Stimulated activated CD8-positive, alpha-beta memory T cell treated with anti-CD3 and anti-CD28 coated beads, Interleukin-4, amount 100 ng/mL, for 1 hour (primary cell): ENCODE measurements at places on chromosomes 4 and X.

DNA sequence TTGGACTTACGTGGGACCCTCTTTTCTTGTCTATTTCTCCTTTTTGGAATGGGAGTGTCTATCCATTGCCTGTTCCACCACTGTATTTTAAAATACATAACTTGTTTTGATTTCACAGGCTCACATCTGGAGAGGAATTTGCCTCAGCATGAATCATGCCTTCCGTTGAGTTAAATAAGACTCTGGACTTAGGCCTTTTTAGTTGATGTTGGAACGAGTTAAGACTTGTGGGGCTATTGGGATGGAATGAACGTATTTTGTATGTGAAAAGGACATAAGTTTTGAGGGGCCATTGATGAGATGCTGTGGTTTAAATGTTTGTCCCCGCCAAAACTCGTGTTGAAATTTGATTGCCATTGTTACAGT is 66.2 kb downstream of the BEX3 start:
- DNase-seq: no peak

- DNase-seq: no peak
Observed at GRCh38 chr4:2337131-2337723, 75.3 kb upstream of the MXD4 start.

- DNase-seq: peak; percentile 33
Observed at GRCh38 chr4:38759113-38759789, 23.5 kb downstream of the TLR10 start.

DNA sequence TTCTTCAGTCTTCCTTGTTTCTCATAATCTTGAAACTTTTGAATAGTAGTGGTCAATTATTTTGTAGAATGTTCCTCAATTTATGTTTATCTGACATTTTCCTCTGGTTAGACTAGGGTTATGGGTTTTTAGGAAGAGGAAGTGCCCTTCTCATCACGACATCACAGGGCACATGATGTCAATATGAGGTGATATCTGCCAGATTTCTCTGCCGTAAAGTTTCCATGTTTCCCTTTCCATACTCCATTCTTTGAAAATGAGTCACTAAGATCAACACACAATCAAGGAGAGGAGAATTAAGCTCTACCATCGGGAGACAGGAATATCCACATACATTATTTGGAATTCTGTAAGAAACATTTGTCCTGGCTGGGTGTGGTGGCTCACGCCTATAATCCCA is 28.4 kb downstream of the RP2 start:
- no peak for DNase-seq

DNA sequence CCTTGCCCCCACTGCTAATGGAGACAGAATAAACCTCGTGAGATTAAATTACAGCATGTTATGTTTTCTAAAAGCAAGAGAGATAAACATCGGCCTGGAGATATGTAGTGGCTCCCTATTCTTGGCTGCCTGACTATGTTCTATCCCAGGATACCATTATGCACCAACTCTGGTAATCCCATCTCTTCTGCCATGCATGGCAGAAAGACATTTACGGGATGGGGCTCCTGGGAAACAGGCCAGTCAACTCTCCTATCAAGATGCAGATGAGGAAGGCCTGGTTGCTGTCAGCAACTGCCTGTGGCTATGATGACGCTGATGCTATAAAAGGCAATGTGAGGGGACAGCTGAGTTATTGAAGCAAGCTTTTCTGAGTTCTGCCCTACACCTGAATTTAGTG is 166.2 kb upstream of the VCX3A start:
- DNase-seq: no peak

DNA sequence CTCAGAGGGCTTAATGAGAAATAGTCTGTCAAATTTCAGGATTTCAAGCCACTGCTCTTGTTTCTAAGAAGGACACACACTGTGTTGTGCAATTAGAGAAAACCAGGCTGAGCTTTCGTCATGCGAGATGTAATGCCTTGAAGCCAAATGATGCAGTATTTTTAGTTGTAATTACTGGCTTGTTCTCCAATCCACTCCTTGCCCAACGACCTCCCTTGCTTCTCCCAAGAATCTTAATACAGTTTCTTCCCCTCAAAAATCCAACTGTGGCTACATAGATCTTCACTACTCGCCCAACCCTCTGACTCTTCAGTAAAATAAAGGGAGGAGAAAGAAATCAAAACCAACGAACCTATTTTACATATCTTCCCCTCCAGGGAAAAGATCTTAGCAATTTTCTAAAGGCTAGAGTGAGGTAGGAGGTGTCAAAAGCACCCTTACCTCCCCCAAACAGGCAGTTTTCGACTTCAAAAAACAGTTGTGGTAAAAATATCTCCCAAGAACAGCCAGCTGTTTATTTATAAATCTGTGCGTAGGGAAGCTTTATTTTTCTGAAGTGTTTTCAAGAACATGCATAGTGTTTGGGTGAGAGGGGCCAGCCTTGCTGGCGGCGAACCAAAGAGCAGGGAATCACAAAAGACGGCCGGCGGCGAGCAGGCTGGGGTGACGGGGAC is 68.7 kb downstream of the MGST2 start:
- DNase-seq: no peak

GRCh38 chr4:158444621-158445020 is 77.1 kb upstream of the RXFP1 start:
- DNase-seq: no peak

DNA sequence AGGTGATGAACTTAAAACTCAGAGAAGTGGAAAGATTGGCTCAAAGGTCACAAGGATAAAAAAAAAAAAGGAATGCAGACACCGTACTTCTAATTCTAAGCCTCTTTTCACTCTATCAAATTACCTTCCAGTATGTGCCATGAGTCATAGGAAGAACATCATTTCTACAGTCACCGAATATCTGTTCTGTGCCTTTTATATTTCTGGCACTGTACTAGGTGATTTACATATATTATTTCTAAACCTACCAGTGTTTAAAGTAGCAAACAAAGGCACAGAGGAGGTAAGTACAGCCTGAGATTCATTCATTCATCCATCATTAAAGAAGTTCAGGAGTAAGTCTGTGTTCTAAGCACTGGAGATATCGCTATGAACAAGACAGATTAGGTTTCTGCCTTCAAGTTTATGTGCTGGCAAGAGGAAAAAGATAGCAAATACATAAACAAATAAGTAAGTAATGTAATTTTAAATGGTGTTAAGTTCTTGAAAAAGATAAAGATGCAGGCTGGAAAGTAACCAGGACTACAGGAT is 65.3 kb downstream of the PALLD start:
- DNase-seq: no peak

DNA sequence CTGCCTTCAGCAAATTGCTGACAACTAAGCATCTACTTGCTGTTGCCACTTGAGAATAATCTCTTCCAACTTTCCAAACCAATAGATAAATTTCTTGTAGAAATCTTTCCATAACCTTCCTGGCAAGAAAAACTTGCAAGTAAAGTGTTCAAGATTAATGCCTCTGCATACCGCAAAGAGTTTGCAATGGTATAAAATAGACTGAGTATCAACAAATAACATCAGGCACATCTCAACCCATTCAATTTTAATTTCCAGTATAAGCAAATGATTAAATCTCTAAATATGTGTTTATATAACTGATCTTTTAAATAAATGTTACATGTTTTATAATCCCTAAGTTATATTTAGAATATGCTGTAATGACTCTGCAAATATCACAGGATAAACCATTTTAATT is 275.2 kb upstream of the AGA start:
- DNase-seq: no peak

DNA sequence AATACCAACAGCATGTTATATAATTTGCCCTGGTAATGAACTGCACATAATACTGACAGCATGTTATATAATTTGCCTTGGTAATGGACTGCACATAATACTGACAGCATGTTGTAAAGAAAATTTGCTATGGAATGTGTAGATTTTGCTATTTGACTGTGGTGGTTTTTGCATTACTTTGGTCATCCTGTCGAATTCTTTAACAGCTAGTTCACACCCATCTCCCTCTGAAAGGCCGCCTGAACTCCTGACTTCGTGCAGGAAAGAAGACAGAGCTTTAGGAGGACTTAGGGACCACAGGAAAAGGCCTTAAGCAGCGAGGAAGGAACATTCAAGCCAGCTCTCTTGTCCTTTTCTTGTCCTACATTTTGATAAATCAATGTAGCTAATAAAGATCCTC is 45.2 kb upstream of the DCLK2 start:
- DNase-seq: no peak

GRCh38 chrX:52923781-52924241 is 26.7 kb downstream of the FAM156B start:
- DNase-seq: no peak

- no peak for DNase-seq
Observed at GRCh38 chrX:147894366-147894963, 17.3 kb upstream of the FMR1 start.

- DNase-seq: no peak
Observed at GRCh38 chr4:4631150-4631549, 89.3 kb upstream of the STX18 start.

GRCh38 chrX:110173192-110174175 is 144.4 kb downstream of the AMMECR1 start:
- DNase-seq: no peak

DNA sequence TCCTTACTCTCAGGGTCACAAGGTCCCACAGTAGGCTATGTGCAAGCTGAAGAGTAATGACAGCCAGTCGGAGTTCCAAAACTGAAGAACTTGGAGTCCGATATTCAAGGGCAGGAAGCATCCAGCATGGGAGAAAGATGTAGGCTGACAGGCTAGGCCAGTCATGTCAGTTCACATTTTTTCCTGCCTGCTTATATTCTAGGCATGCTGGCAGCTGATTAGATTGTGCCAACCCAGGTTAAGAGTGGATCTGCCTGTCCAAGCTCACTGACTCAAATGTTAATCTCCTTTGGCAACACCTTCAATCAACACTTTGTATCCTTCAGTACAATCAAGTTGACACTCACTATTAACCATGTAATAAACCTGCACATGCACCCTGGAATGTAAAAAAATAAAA is 960.9 kb upstream of the HS3ST1 start:
- DNase-seq: no peak

GRCh38 chrX:50609796-50610195 is 139.2 kb upstream of the DGKK start:
- no peak for DNase-seq

DNA sequence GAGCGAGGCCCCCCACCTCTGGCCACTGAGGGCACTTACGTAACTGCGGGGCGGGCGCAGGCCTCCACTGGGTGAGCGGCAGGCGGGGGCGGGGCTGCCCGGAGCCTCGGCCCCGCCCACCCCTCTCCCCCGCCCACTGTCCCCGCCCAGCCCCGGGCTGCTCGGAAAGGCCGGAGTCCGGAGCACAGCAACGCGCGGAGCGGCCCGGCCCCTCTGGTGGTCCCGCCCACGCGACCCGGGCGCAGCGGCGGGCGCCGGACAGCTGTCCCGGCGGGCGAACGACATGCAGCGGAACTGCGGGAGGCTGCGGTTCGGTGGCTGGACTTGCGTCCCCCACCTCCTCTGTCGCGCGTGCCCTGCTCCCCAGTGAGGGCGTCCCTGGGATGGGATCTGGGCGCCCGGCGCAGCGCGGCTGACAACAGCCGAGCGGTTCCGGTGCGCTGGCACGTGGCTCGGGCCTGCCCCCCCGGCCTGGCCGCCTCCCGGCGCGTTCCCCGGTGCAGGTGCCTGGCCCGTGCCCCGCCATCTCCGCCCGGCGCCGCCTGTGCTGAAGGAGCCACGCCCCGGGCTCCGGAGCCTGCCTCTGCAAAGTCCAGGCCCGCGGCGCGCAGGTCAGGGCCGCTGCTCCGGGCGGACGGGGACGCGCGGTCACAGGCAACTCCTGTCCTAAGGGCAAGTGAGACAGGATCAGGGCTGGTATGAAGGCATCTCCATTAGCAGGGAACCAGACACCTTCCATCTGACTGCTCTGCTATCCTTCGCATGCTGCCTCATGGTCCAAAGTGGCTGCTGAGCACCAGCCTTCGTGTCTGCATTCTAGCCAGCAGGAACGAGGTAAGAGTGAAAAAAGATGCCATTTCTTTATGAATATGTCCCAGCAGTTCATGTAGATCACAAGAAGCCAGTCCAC is 21.8 kb upstream of the JAKMIP1 start:
- no peak for DNase-seq

DNA sequence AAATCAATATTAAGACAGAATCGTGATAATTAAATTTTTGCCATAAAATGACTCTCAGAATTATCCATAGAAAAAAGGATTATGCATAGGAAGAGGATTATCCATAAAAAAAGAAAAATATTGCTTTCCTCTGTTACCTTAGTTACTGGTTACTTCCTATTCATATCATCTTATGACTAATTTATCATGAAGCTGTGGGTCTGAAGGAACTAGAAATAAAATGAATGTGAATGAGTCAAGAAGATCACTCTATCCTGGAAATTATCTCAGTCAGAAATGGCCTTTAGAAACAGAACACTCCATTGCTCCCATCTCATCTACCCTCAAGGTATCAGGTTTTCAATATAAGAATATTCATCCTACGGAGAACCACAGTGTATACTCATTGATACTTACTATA is 19.4 kb downstream of the RPS6KA6 start:
- no peak for DNase-seq

DNA sequence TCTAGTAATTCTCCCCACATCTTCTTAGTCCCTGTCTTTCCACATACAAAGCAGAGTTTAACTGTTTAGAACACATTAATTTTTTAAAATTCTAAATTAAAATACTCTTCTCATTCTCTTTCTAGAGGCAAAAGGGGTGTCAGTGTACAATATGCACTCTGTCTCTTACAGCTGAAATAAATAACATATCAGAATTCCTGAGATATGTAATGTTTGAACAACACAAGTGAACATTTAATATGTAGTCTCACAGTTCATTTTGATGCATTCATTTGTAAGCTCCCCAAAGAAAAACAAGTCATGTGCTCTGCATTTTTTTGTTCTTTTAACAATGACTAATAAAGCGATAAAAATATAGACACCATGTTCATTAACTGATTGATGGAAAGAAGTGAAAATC is 19.7 kb upstream of the SULT1B1 start:
- DNase-seq: no peak

GRCh38 chr4:107098401-107098800 is 62.3 kb upstream of the DKK2 start:
- no peak for DNase-seq

DNA sequence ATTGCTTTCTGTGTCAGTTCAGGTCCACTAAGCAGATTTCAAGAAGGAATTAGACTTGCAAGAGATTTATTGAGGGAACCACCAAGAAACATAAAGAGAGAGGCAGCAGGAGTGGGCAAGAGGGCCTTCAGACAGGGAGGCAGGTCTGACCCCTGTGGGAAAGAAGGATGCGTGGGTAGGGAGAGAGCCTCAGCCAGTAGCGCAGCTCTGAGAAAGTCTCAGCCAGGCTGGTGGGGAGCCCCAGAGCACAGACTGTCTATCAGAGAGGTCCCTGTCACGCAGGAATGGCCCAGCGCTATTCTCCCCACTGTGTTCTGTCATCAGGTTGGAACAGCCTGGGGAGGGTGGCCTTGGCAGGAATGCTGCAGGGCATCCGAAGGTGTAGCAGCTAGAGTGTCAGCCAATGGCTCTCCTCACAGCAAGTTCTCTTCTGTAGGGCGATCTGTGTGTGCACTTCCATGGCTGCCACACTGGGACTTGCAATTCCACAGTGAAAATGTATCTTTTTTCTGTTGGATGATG is 48.0 kb downstream of the OTC start:
- DNase-seq: no peak

DNA sequence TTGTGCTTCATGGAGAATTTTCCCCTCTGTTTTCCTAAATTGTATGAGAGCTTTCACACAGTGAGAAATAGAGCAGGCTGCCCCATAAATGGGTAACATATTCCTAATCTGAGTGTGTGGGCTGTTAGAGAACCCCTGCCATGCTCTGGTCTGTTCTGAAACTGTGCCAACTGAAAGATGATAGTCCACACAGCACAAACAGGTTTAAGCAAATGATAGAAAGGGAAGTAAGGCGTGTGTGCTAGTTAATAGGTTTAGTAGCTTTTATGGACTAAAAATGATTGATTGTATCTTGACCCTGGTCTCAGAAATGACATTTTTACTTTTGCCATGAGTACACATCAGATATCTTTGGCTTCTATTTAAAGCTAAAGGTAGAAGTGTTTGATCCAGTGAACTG is 106.2 kb downstream of the PRRG1 start:
- no peak for DNase-seq
